ENCODE measurements at places on chromosomes 2 and 18. TPM values are rescaled to one million over a fixed set of nuclear protein-coding genes. Genes with fewer than 3 reads are reported as not detected.
A peak's percentile ranks its signal among the peaks of the same experiment; 100 is the strongest.

DNA sequence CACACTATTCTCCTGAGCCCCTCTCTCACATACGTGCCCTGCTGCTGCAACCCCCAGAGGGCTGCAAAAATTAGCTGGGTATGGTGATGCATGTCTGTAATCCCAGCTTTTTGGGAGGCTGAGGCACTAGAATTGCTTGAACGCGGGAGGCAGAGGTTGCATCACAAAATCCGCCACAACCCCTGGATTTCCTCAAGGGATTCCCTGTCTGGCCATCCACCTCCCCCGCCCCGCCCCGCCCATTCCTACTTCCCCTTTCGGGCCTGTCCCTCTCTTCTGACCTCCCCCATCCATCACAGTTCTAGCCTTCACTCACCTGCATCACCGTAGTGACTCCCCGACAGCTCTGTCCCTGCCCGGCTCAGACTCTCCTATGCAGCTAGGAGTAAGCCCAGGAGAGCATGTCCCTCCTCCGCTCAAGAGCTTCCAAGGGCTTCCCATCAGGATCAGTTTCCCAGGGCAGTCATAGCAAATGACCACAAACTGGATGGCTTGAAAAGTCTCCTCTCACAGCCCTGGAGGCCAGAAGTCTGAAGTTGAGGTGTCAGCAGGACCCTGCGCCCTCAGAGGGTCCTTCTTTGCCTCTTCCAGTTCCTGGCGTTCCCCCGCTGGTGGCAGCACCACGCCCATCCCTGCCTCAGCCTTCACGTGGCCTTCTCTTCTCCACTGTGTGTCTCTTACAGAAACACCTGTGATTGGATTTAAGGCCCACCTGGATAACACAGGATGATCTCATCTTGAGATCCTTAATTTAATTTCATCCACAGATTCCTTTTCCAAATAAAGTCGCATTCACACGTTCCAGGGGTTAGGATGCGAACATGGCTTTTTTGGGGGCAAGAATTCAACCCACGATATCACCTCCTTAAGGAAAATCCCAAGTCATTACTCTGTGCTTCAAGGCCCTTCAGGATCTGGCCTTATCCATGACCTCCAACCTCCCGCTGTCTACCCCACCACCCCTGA lies 58.5 kb downstream of the HS1BP3 start:
- no peaks in the 10 kb centered on the region for H3K36me3 ChIP-seq
- no peak overlapping the region for H3K4me3 ChIP-seq
- no peak for DNase-seq
- no peak overlapping the region for H3K27ac ChIP-seq
- no peaks in the 10 kb centered on the region for H3K27me3 ChIP-seq

DNA sequence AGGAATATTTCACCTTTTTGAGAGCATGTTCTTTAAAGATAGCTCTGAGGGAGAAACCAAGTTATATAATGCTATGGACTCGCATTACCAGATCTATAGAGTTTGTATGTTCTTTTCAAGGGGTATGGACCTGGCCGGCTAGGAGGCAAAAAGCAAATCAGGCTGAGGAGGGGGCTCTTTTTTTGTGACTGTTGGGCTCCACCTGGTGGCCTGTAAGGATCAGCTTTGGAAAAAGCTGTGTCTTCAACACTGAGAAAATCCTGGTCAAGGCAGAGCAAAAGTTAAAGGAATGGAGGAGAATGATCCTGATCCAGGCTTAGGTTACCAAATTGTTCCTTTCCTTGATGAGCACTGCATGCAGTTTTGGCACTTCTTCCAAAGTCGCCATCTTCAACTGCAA lies 180.5 kb downstream of the DIS3L2 start:
- H3K27me3 ChIP-seq, result no peaks in the 10 kb centered on the region
- no peaks in the 10 kb centered on the region for H3K4me1 ChIP-seq
- H3K4me3 ChIP-seq, result no peak overlapping the region
- peak; percentile 12 for DNase-seq
- H3K36me3 ChIP-seq, result peaks cover 11% of the 10 kb centered on the region
- no peak overlapping the region for H3K27ac ChIP-seq

DNA sequence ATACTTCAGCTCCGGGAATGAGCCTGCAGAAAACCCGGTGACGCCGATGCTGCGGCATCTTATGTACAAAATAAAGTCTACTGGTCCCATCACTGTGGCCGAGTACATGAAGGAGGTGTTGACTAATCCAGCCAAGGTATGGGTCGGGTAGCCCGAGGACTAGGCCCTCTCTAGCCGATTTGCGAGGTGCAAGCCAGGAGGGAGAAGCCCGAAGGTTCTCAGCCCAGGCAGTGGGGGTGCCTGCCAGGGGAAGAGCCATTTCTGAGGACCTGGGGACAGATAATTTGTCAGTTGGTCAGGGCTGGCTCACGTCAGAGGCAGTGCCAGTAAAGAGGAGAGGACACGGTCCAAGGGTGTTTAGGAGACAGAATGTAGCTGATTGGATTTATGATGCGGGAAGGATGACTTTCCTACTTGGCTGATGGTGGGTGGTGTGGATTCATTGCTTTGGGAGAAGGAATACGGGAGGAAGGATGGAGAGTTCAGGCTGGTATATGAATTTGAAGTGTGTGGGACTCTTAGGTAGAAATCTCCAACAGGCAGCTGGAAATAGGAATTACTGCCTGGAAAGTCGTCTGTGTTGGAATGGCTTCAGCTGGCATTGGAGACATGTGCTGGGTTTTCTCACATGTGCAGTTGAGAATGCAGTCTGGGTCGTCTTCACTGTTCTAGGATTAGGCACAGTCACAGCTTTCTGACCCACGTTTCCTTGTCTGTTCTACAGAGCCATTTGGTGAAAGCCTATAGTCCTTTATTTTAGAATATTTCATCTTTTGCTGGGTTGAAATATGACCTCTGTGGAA lies 874 bp downstream of the NDUFAF7 start:
- H3K4me1 ChIP-seq, result peaks cover 4% of the 10 kb centered on the region
- no peak overlapping the region for H3K4me3 ChIP-seq
- H3K27ac ChIP-seq, result no peak overlapping the region
- DNase-seq, result no peak

GRCh38 chr2:24461685-24462084 lies 29.4 kb upstream of the NCOA1 start:
- H3K4me3 ChIP-seq, result no peak overlapping the region
- H3K27me3 ChIP-seq, result peaks cover 10% of the 10 kb centered on the region
- peaks cover 22% of the 10 kb centered on the region for H3K4me1 ChIP-seq
- no peak overlapping the region for H3K27ac ChIP-seq
- no peaks in the 10 kb centered on the region for H3K36me3 ChIP-seq
- no peak for DNase-seq

DNA sequence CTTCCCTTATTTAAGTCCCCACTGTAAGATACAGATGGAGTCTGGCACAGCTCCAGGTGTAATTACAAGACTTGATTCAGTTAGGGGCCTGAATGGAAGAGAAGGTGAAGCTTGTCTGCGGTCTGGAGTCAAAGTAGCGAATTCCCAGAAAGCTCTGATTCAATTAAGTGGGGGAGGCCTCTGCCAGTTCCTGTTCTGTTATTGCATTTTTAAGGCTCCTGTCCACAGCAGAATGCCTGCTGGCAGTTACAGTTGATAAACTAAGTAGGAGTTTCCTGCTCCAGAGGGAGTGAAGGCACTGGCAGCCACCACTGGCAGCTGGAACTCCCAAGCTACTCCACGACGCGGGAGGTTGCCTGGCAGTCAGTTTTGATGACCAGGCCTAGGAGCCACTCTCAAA lies 181.1 kb downstream of the SOCS6 start:
- H3K4me1 ChIP-seq, result peaks cover 10% of the 10 kb centered on the region
- H3K36me3 ChIP-seq, result no peaks in the 10 kb centered on the region
- H3K4me3 ChIP-seq, result no peak overlapping the region

- no peak overlapping the region for H3K27ac ChIP-seq
- H3K4me3 ChIP-seq, result no peak overlapping the region
- H3K27me3 ChIP-seq, result no peaks in the 10 kb centered on the region
- peaks cover 15% of the 10 kb centered on the region for H3K4me1 ChIP-seq
- DNase-seq, result no peak
Observed at GRCh38 chr2:190564838-190565237, 30.3 kb upstream of the NEMP2 start.

GRCh38 chr18:50373561-50374219 lies 1.2 kb upstream of the SKA1 start:
- no peaks in the 10 kb centered on the region for H3K27me3 ChIP-seq
- no peak overlapping the region for H3K27ac ChIP-seq
- no peak for DNase-seq

- H3K27ac ChIP-seq, result no peak overlapping the region
- H3K36me3 ChIP-seq, result no peaks in the 10 kb centered on the region
- no peak overlapping the region for H3K4me3 ChIP-seq
- no peaks in the 10 kb centered on the region for H3K27me3 ChIP-seq
Observed at GRCh38 chr18:48988508-48989303, 37.9 kb upstream of the SMAD7 start.

The CCDC121 gene
- 6.0 TPM for total RNA-seq

The CNTNAP5 gene
- 1.1 TPM for total RNA-seq

The IL1F10 gene
- total RNA-seq, result not detected

The SIX3 gene
- not detected for total RNA-seq

The PTPRN gene
- 3.2 TPM for total RNA-seq
